ENCODE measurements at places on chromosomes 5 and 9. TPM values are rescaled to one million over a fixed set of nuclear protein-coding genes. Genes with fewer than 3 reads are reported as not detected.

DNA sequence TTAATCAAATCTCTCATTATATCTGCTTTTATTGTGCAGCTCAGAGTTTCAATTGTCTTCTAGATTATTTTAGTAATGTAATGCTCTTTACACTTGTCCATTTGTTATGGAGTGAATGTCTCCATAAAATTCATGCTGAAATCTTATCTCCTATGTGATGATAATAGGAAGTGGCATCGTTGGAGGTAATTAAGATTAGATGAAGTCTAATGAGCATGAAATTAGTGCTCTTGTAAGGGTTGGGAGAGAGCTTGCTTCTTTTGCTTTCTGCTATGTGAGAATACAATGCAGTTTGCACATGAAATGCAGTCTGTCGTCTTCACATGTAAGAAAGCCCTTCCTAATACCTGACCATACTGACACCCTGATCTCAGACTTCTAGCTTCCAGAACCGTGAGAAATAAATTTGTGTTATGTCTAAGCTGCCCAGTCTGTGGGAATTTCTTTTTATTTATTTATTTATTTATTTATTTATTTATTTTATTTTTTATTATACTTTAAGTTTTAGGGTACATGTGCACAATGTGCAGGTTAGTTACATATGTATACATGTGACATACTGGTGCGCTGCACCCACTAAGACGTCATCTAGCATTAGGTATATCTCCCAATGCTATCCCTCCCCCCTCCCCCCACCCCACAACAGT, 1399.2 kb upstream of the CDH6 start:
- no peak for DNase-seq

- no peak for DNase-seq
These were observed 77.7 kb downstream of the EBF1 start for GRCh38 chr5:159021901-159022556.

Gene ZNF879
- 4.8 TPM for total RNA-seq

DNA sequence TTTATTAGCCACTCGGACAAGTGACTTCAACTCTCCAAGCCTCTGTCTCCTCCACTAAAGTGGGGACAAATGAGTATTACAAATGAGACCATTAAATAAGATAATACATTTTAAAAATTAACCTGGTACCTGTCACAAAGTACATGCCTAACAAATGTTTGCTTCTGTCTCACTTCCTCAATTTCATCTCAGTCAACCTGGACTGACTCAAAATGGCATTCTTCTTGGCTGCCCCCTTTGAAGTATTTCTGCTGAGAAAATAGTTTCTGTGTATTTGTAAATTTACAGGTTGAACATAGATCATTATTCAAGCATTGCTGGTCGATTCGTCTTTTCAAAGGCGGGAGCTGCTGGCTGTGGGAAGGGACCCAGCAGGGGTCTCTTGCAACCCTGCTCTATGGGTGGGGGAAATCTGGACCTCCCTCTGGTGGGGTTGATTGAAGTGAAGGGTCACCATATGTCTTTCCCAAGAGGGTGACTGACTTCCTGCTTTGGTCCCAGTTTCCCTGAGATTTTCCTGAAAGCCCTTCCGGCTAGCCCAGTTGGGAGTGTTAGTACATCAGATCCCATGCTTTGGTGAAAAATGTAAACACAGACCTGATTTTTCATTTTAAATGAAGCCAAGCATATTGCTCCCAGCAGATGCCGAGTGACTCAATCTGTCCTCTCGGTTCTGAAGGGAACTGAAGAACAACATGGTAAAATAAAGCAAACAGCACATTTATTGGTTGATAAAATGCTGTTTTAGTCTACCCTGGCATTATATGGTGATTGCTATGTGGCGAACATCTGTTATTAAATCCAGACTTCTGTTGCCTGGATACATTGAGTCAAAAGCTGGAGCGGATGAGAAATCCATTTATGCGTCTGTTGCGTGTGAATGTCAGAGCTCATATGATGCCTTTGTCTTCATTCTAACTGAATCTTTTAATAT, 73.0 kb downstream of the KCNIP1 start:
- no peak for DNase-seq

DNA sequence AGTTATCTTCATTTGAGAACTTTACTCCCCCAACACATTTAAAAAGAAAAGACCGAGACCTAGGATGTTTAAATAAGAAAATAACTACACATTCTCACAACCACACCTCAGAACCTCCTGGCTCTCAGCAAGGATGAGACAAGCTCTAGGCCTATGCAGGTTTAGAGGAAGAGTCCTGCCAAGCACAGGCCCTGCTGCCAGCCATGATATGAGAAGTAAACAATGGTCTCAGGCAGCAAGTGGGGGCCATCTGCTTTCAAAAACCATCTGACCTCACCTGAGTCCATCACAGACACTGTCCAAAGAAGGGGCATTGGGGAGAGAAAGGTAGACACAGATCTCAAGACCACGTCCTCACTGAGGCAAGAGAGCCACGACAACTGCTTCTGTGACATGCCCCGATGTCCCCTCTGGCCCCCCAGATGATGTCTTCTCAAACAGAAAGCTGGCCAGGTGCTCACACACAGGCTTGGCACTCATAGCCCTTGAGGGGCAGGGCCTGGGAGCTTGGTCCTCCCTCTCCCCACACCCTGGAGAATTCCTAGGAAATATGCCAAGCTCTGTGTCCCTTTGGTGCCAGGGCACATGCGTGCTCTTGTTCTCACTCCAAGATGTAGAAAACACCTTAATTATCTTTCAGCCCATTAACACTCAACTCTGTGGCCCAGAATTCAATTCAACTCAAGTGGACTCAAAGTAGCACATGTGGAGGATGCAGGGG, 150.4 kb downstream of the FSTL4 start:
- DNase-seq: no peak

GRCh38 chr9:98175028-98175569, 17.3 kb downstream of the CORO2A start:
- DNase-seq: no peak

- no peak for DNase-seq
These were observed 55.8 kb downstream of the ASS1 start for GRCh38 chr9:130500340-130501180.

- DNase-seq: no peak
These were observed 267.9 kb upstream of the SEMA6A start for GRCh38 chr5:116842514-116842961.

DNA sequence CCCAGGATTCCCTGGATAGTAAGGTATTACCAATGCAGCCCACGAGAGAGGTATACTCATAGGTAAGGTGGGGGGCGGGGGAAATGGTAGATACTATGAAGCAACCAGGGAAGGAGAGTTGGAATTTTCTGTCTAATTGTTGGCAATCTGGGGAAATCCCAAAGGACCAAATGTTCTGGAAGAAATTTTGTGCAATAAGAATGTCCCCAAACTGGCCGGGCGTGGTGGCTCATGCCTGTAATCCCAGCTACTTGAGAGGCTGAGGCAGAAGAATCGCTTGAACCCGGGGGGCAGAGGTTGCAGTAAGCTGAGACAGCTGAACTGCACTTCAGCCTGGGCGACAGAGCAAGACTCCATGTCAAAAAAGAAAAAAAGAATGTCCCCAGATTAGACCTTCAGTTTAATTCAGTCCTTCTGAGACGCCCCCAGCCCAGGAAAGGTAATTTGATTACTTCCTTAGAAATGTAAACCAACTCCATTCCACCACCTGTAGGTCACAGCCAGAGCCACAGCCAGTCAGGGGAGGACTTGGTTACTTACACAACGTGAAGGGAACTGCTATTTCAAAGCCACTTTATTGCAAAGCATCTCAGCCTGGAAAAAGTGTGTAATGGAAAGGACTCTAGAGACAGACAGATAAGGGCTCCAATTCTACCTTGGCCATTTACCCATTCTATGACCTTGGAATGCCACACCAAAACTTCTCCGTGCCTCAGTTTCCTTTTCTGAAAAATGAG, 50.0 kb upstream of the KLF4 start:
- no peak for DNase-seq

Gene PRELID1
- 44.9 TPM for total RNA-seq

DNA sequence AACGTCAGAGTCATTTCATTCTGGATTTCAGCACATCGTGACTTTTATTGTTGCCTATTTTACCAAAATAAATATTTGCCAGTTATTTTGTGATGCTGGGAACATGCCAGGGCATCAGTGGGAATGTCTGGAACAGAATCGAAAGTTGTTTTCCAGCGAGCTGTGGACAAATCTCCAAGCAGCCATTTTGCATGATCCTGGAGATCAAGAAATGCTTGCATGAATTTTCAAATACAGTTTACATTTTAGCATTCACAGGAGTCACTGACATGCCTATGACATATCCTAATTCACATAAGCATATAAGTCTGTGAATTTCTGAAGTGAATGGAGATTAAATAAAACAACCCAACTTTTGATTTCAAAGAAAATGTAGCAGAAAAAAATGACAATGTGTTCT, 119.4 kb downstream of the VCAN start:
- DNase-seq: no peak

- no peak for DNase-seq
These were observed 240.2 kb downstream of the ARHGAP26 start for GRCh38 chr5:143010351-143010750.

DNA sequence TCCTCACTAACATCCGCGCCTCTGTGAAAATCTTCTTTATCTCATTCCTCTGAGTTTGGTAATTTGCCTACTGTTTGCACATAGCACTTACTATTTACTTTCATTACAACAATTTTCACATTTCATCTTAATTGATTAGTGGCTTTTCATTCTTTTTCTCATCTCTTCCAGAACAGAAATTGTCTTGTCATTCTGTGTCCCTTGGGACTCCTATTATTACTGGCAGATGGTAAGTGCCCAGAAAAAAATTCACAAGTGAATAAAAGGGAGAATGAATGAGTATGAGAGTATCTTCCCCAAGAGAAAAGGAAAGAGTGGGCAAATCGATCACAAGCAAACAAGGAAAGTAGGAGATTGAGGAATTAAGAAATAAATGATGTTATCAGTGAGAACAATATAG, 876.1 kb downstream of the TLE4 start:
- DNase-seq: no peak

- DNase-seq: no peak
These were observed 25.2 kb downstream of the NKD2 start for GRCh38 chr5:1033606-1034420.

- no peak for DNase-seq
These were observed 42.8 kb downstream of the TIMD4 start for GRCh38 chr5:156920042-156920860.

Gene TRIM41
- total RNA-seq: 23.4 TPM

GRCh38 chr5:166617507-166617906, 1673.9 kb upstream of the WWC1 start:
- no peak for DNase-seq

GRCh38 chr5:96660971-96661854, 963 bp upstream of the CAST start:
- peak; percentile 13 for DNase-seq

- DNase-seq: no peak
These were observed 118.3 kb downstream of the NR6A1 start for GRCh38 chr9:124652615-124653393.

DNA sequence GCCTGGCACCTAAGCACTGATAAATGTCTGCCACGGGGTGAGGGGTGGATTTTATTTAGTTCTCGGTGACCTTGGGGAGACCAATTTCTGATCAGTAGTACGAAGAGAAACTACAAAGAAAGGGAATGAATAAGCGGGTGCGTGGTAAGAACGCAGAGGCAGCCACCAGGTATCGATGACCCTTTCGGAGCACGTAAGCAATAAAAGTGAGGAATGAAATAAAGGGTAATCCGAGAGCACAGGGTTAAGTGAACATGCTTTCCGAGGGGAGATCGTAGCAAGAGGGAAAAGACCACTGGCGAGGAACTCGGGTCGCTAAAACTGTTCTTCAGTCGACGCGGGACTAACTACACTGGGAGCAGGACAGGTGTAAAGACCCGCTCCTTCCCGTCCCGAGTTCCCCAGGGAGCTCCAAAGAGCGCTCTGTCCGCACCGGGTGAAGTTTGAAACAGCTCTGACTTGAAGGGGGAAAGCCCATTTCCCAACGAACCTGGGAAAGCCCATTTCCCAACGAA, 1.1 kb downstream of the ELOVL7 start:
- DNase-seq: no peak

GRCh38 chr9:15289603-15290002, 17.4 kb downstream of the TTC39B start:
- DNase-seq: no peak

- DNase-seq: no peak
These were observed 225.7 kb upstream of the DMRT1 start for GRCh38 chr9:615756-616155.

DNA sequence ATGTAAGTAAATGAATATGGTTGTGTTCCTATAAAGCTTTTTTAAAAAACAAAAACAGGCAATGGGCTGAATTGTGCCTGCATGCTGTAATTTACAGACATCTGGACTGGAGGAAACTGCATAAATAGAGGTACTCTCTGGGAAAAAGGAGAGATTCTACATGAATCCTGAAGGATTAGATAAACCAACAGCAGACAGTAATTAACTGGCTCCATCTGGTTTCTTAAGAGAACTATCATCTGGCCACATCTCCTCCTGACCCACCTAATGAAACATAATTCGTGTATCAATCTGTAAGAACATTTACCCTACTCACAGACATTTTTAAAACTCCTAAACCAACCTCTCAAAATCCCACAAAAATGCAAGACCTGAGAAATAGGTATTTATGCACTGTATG, 528.1 kb upstream of the ST8SIA4 start:
- DNase-seq: no peak

DNA sequence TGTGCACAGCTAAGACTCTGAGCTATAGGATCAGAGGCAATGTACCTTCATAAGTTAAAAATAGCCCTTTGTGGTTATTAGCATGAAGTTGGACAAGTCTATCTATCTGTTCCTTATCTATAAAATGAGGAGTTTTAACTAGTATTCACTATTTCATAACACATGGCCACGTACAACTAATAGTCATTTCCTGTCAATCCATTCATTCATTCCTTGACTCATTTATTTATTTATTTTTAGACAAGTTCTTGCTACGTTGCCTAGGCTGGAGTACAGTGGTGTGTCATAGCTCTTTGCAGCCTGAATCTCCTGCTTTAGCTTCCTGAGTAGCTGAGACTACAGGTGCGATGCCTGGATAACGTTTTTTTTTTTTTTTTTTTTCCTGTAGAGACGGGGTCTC, 92.1 kb downstream of the NR3C1 start:
- DNase-seq: no peak

Gene PCDHGA9
- total RNA-seq: not detected

Gene NMUR2
- total RNA-seq: not detected

GRCh38 chr5:142202282-142202681, 93.7 kb downstream of the NDFIP1 start:
- DNase-seq: no peak
